Muscle of leg (tissue), 16 donors: ENCODE measurements at places on chromosomes 16 and 17. TPM values are rescaled to one million over a fixed set of nuclear protein-coding genes. Genes with fewer than 3 reads are reported as not detected.
A peak's percentile ranks its signal among the peaks of the same experiment; 100 is the strongest.

DNA sequence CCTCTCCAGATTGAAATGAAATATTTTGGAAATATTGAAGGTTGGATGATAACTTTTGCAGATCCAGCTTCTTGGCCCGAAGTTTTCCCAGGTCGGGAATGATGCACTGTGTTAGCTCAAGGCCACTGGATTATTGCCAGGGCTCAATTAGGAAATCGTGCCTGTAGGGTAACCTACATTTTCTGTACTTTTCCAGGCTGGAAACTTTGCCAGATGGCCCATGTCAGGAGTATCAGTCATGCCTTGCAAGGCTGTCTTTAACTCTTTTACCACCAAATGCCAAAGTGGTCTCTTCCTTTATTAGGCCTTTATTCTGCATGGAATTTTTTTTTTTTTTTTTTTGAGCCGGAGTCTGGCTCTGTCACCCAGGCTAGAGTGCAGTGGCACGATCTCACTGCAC, 8.9 kb upstream of the SEC14L1 start:
- H3K4me1 ChIP-seq: peaks cover 58% of the 10 kb centered on the region
- no peak overlapping the region for H3K4me3 ChIP-seq
- H3K36me3 ChIP-seq: no peaks in the 10 kb centered on the region
- DNase-seq: peak; percentile 97

DNA sequence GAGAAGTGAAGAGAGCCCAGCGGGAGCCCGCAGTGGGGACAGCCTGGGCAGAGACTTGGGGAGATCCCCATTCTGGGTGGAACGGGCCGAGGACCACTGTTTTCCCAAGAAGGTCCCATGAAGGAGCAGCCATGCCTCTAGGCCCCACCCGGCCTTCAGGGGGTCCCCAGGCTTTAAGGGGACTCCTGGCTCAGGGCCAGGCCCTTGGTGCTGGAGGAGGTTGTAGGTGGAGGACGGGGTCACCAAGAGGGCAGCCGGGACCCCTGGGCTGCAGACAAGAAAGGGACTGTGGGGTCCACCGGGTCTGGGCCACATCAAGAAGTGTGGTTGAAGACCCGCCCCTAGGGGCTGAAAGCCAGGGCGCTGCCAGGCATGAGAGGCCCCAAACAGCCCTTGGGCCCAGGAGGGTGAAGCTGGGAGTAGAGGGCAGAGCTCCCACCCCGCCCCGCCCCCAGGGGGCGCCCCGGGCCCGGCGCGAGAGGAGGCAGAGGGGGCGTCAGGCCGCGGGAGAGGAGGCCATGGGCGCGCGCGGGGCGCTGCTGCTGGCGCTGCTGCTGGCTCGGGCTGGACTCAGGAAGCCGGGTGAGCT, at the start of gene PRSS21:
Gene PRSS21 (plus strand): TSS at position 487 of the 589 bp plus-strand sequence. CDS start 32 bp downstream, at position 519.
- H3K27ac ChIP-seq: no peak within 1 kb of the TSS
- no peaks in the 10 kb centered on the region for H3K36me3 ChIP-seq
- peaks cover 17% of the 10 kb centered on the region for H3K27me3 ChIP-seq
- H3K4me1 ChIP-seq: peaks cover 2% of the 10 kb centered on the region
- H3K4me3 ChIP-seq: no peak within 1 kb of the TSS

DNA sequence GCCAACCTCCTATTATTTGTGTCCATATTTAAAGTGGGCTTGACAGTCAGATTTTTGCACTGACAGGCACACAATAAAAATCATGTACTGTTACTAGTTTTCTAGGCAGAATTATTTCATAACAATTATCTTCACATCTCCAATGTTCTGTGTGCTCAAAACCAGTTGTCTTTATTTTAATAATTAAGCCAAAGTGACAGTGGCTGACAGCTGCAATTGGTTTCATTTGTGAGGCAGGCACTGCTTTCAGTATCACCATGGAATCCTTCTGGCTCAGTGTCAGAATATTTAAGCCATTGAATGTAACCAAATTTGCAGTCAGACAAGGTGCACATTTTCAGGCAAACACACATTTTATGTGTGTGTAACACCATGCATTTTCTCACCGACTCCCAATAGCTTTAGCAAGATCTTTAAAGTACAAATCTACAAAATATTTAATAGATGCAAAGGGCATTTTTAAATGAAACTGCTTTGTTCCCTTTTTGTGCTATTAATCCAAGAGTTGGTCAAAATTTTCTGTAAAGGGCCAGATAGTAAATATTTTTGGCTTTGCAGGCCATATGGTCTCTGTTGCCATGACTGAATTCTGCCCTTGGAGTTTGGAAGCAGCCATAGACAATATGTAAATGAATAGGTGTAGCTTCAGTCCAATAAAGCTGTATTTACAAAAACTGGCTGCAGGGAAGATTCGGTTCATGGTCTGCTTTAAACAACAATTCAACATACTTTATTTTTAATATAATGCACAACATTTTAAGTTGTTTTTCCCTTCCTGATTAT, 486.0 kb downstream of the KCNJ2 start:
- peak overlapping the region; percentile 58 for H3K27ac ChIP-seq
- H3K4me1 ChIP-seq: peaks cover 8% of the 10 kb centered on the region
- DNase-seq: peak; percentile 81
- no peak overlapping the region for H3K4me3 ChIP-seq

GRCh38 chr16:73420244-73420643, 372.3 kb upstream of the ZFHX3 start:
- no peak for DNase-seq
- no peaks in the 10 kb centered on the region for H3K36me3 ChIP-seq
- no peak overlapping the region for H3K4me3 ChIP-seq
- no peak overlapping the region for H3K27ac ChIP-seq
- H3K27me3 ChIP-seq: peaks cover 6% of the 10 kb centered on the region

RNF222 gene
- not detected for total RNA-seq

- no peaks in the 10 kb centered on the region for H3K27me3 ChIP-seq
- H3K4me3 ChIP-seq: peak overlapping the region; percentile 77
- peak overlapping the region; percentile 95 for H3K27ac ChIP-seq
- H3K4me1 ChIP-seq: peaks cover 23% of the 10 kb centered on the region
- peaks cover 14% of the 10 kb centered on the region for H3K36me3 ChIP-seq
- DNase-seq: peak; percentile 88
Observed at GRCh38 chr16:56932721-56933619, 1.0 kb downstream of the HERPUD1 start.

KRT32 gene
- total RNA-seq: not detected

- H3K4me3 ChIP-seq: no peak overlapping the region
- no peak for DNase-seq
- H3K36me3 ChIP-seq: no peaks in the 10 kb centered on the region
- no peak overlapping the region for H3K27ac ChIP-seq
- peaks cover 19% of the 10 kb centered on the region for H3K27me3 ChIP-seq
Observed at GRCh38 chr17:49862781-49863331, 15.0 kb upstream of the TAC4 start.

- no peaks in the 10 kb centered on the region for H3K36me3 ChIP-seq
- no peak for DNase-seq
- peaks cover 26% of the 10 kb centered on the region for H3K27me3 ChIP-seq
Observed at GRCh38 chr17:77531002-77531401, 390.2 kb downstream of the SEC14L1 start.

HAS3 gene
- 0.58 TPM for total RNA-seq

DNA sequence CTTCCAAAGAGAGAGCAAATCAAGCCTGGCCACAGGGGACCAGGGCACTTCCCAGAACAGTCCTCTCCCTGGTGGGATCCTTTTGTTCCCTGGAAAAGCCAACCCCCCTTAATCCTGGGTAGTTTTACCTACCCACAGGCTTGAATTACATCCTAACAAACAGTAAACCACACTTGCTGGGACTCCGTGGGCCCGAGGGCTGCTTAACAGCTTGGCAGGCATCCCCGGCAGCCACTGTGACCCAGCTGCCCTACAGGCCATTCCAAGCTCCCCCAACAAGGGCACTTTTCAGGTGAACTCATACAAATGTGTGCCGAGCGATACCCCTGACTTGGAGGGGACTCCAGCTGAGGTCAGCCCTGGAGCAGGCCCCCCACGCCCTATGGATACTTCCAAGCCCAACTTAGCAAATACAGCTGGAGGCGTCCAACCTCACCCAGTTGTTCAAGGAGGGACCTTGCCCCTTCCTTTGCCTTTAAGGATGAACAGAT, 26.4 kb downstream of the ADCY9 start:
- no peak for DNase-seq
- H3K4me3 ChIP-seq: no peak overlapping the region
- H3K36me3 ChIP-seq: no peaks in the 10 kb centered on the region
- H3K4me1 ChIP-seq: peaks cover 48% of the 10 kb centered on the region
- H3K27me3 ChIP-seq: no peaks in the 10 kb centered on the region

GRCh38 chr17:49548506-49549310, 27.0 kb upstream of the NXPH3 start:
- no peak overlapping the region for H3K27ac ChIP-seq
- peaks cover 83% of the 10 kb centered on the region for H3K4me1 ChIP-seq
- no peak overlapping the region for H3K4me3 ChIP-seq
- DNase-seq: peak; percentile 44
- no peaks in the 10 kb centered on the region for H3K36me3 ChIP-seq

CCL8 gene
- total RNA-seq: 0.44 TPM

ERAL1 gene
- total RNA-seq: 18.7 TPM

DNA sequence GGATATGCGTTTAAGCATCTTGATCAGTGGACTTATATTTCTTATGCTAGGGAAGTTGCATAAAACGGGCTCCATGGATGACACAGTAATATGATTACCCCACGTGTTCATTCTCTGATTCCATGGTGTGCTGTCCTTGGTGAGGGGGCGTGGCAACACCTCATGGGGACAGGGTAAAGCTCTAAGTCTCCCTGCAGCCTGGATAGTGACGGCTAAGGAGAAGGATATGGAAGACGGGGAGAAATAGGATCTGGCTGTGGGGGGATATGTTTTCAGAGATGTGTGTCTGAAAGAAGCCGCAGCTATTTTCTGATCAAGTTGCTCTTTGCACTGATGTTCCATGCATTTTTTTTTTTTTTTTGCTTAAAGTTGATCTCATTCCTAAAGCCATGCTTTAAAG, 84.3 kb downstream of the MARCHF10 start:
- no peak for DNase-seq
- no peak overlapping the region for H3K27ac ChIP-seq
- H3K27me3 ChIP-seq: no peaks in the 10 kb centered on the region
- peaks cover 2% of the 10 kb centered on the region for H3K4me1 ChIP-seq

DNA sequence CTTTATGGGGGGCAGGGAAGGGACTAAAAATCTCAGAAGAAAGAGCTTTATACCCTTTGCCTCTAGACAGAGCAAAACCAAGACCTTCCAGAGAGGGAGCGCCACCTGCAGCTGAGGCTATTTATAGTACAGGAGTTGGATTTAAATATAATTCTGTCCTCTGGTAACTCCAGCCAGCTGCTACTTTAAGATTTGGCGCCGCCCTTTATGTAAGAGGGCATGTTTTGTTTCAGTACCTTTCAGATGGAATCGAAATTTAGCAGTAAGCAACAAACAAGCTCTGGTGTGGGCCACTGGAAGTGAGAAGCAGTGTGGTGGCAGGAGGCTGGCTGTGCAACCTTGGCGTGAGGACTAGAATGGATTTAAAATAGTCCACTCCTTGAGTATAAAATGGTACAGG, 5.2 kb upstream of the GUCY2D start:
- DNase-seq: peak; percentile 43
- no peak overlapping the region for H3K4me3 ChIP-seq
- peaks cover 32% of the 10 kb centered on the region for H3K27me3 ChIP-seq
- peaks cover 9% of the 10 kb centered on the region for H3K4me1 ChIP-seq
- H3K36me3 ChIP-seq: no peaks in the 10 kb centered on the region

DNA sequence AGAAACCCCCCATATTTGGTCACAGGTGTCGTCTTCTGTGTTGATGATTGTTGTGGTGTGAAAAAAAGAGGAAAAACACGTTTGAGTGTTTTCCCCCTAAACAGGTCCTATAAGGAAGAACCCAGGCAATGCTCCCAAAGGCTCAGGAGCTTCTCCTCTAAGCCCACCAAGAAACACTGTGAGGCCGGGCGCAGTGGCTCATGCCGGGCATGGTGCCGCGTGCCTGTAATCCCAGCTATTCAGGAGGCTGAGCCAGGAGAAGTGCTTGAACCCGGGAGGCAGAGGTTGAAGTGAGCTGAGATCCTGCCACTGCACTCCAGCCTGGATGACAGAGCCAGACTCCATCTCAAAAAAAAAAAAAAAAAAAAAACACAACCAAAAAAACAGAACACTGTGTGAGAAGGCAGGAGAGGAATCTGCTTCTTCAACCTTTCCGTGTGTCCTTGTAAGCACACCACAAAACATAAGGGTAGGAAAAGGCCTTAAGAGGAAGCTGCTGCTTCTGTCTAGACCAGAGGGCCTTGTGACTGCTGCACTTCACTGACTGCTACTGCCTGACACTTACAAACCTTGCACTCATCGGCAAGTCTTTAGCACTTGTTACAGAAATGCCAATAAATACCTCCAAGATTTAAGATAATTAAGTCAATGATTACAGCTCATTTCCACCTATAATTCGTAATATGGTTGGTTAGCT, 9.3 kb downstream of the JPT1 start:
- DNase-seq: peak; percentile 46
- no peak overlapping the region for H3K4me3 ChIP-seq
- peaks cover 72% of the 10 kb centered on the region for H3K36me3 ChIP-seq
- no peaks in the 10 kb centered on the region for H3K27me3 ChIP-seq

GRCh38 chr17:77054936-77055335, 85.8 kb upstream of the SEC14L1 start:
- peaks cover 24% of the 10 kb centered on the region for H3K27me3 ChIP-seq
- H3K4me3 ChIP-seq: no peak overlapping the region
- no peak for DNase-seq
- no peaks in the 10 kb centered on the region for H3K4me1 ChIP-seq
- H3K36me3 ChIP-seq: no peaks in the 10 kb centered on the region
- no peak overlapping the region for H3K27ac ChIP-seq

RASD1 gene
- 5.2 TPM for total RNA-seq

TLCD2 gene
- 2.6 TPM for total RNA-seq

GRCh38 chr16:57147381-57148221, 38.2 kb downstream of the PSME3IP1 start:
- peak; percentile 87 for DNase-seq
- no peaks in the 10 kb centered on the region for H3K27me3 ChIP-seq
- H3K4me1 ChIP-seq: peaks cover 45% of the 10 kb centered on the region
- H3K4me3 ChIP-seq: no peak overlapping the region
- peak overlapping the region; percentile 86 for H3K27ac ChIP-seq

- H3K27ac ChIP-seq: peak overlapping the region; percentile 59
- H3K4me3 ChIP-seq: peak overlapping the region; percentile 37
- DNase-seq: peak; percentile 40
- H3K27me3 ChIP-seq: peaks cover 8% of the 10 kb centered on the region
- no peaks in the 10 kb centered on the region for H3K36me3 ChIP-seq
Observed at GRCh38 chr16:67014634-67015312, 14.2 kb upstream of the CBFB start.
